DMS153 (cell line): ENCODE measurements at places on chromosomes 12 and 14.

- no peak for DNase-seq
Observed at GRCh38 chr14:90700933-90701776, 115.1 kb downstream of the TTC7B start.

GRCh38 chr12:14999021-14999694, 26.3 kb downstream of the PDE6H start:
- no peak for DNase-seq

DNA sequence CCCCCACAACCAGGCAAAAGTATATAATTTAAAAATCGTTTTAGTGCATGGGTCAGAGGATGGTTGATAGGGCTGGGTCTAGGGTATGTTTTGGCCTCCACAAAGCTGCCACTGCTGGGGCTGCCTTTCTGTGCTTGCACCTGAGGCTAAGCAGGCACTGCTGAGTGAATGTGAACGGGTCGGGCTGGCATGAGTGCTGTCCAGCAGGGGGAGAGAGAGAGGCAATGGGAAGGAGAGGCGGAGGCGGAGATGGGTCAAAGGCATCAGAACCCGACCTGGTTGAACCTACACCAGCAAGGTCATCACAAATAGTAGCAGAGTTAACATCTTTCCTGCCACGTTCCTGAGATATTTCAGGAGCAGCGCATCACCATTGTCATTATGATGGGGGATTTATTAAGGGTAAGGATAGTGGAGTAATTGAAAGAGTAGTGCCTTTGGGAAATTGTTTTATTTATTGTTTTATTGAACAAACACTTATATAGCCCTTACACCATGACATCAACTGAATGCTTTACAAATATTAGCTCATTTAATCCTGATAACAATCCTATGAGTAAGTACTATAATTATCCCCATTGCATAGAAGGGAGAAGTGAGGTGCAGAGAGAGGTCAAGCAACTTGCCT, 5.8 kb upstream of the NRXN3 start:
- peak; percentile 15 for DNase-seq

- no peak for DNase-seq
Observed at GRCh38 chr14:100979780-100980179, 76.3 kb upstream of the RTL1 start.

- no peak for DNase-seq
Observed at GRCh38 chr12:100239589-100239988, 27.3 kb downstream of the DEPDC4 start.

DNA sequence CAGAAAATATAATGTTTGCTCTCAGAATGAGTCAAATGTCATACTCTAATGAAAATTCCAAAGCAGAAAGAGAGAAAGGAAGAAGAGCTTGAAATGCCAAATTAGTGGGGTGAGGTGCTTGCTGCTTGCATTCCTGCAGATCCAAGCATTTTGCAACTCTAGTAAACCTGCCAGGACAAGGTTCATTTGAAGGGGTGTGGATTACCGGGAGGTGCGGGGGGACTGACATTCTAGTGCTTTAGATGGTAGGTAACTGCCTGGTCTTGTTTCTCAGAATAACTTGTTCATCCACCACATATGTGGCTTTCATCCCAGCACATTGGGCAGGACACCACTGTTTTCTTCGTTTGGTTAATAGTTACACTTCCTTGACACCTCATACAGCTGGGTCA, 144.4 kb downstream of the AKAP6 start:
- DNase-seq, result no peak

DNA sequence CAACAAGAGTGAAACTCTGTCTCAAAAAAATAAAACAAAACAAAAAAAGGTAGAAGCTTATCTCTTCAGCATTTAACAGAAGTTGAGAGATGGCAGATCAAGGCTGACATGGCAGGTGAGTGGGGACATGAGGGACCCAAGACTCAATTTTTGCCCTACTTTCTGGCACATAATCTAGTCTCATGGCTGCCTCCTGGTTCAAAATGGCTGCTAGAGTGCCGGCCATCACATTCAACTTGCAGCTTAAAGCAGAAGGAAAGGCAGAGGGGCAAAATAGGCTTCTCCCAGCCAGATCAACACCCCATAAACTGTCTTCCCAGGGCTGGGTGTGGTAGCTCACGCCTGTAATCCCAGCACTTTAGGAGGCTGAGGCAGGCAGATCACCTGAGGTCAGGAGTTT, 784.9 kb downstream of the MED13L start:
- no peak for DNase-seq

GRCh38 chr12:108361606-108362005, 22.5 kb upstream of the CMKLR1 start:
- DNase-seq, result no peak

GRCh38 chr14:103099733-103100280, 5.3 kb downstream of the EXOC3L4 start:
- DNase-seq, result no peak

GRCh38 chr12:9741726-9742125, 8.8 kb upstream of the CLECL1 start:
- no peak for DNase-seq

- DNase-seq, result no peak
Observed at GRCh38 chr14:61113561-61114225, 132.6 kb downstream of the SLC38A6 start.

GRCh38 chr12:85156569-85156968, 120.4 kb downstream of the LRRIQ1 start:
- DNase-seq, result no peak

DNA sequence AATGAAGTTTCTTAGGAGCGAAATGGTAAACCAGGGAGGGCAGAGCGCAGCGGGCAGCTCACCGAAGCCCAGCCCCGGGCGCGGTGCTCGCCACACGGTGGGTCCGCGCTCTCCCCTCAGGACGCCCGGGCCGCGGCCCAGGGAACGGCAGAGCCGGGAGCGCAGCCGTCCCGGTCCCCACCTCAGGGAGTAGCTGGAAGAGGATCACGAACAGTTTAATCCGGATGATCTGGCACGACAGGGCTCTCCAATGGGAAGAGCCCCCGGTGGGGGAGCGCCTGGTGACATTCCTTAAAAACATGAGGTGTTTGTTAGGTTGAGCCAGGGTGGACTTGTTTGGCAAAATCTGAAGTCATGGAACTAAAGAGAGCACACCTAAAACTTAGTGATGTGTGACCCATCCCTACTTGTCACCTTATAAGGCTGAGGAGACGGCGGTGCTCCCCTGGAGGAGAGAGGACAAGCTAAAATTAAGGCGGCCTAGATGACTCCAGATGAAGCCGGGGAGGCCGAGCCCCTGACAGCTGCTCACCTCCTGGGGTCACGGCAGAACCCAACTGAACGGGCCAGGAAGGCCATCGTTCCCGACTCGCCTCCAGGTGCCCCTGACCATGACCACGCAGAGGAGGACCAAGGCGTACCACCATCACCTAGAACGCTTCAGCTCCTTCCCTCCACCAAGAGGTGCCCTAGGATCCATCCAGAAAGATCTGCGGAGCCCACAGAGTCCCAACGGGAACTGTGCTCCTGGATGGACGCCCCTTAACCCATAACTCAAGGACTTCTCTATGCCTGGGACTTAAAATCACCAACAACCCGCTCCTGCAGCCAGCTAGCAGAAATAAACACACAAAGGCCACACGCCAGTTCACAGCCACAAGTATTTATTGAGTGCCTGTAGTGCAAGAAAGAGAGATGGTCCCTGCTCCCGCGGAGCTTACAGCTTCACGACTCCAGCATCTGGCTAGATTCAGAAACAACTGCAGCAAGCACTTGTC, 866 bp upstream of the PITPNM2 start:
- no peak for DNase-seq

DNA sequence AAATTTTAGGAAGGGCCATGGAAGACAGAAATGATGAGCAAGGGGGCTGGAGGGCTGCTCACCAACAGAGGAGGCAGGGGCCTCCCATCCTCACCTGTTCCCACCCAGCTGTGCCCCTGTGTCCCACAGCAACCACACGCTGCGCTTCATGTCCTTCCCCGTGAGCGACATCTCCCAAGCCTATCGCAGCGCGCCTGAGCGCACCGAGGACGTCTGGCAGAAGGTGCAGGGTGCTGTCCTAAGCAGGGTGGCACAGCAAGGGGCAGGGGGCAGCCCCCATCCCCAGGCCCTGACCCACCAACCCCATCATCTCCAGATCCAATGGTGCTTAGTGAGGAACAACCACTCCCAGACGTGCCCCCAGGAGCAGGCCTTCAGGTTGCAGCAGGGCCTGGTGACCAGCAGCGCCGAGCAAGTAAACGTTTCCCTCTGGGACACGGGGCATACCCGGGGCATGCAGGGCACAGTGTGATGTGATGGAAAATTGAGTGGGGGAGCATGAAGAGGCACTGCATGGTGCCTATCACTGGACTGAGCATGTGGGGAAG, 8.1 kb downstream of the CARMIL3 start:
- no peak for DNase-seq

DNA sequence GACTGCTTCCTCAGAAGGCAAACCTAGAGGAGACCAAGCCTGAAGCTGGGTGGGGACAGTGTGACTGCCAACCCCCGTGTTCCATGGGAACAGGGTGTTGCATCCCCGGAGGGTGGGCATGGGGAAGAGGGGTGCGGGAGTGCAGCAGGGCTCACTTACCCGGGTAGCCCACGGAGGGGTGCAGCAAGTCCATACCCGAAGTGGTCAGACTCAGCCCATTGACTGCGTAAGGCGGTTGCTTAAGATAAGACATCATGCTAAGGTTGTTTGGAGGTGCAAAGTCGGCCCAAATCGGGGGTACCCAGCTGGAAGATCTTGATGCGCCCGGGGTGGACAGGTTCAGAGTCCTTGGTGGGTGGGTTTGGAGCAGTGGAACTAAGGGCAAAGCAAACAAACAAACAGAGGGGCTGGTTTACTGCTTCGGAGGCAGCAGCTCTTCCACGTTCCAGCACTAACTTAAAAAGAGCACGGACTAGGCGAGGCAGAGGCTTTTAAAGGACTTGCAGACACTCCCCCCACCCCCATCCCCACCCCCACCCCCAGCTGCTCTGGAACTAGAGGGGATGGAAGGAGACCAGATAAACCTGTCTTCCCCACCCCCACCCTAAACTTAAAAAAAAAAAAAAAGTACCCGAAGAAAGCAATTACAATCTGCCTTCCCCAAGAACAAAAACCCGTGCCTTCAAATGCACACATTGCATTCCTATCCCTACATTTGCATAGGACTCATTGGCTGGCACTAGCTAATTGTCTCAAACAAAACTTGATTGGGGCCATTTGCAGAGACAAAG, 4.9 kb downstream of the OTX2 start:
- no peak for DNase-seq
